Type B pancreatic cell (in vitro differentiated cells): ENCODE measurements at places on chromosomes 16 and 17.

- H3K27ac ChIP-seq, result peak overlapping the region; percentile 13
- peak overlapping the region; percentile 88 for H3K4me3 ChIP-seq
- no peak for DNase-seq
- H3K27me3 ChIP-seq, result peaks cover 5% of the 10 kb centered on the region
Observed at GRCh38 chr17:47942096-47942510, 732 bp downstream of the PNPO start.

DNA sequence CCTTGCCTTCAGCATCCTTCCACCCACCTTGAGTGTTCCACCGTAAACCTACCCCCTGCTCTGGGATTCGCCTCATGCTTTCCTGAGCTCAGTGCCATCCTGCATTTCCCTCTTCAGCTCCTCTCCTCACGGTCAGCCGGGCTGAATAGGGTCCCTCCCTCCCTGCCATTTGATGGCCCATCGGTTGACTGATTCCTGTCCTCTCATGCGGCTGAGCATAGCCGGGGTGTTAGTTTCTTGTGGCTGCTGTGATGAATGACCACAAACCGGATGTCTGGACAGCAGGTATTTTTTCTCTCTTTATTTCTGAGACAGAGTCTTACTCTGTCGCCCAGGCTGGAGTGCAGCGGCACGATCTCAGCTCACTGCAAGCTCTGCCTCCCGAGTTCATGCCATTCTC is 44.1 kb upstream of the MGAT5B start:
- no peak overlapping the region for H3K27ac ChIP-seq
- H3K4me3 ChIP-seq, result no peak overlapping the region
- no peak for DNase-seq
- peaks cover 15% of the 10 kb centered on the region for H3K27me3 ChIP-seq

DNA sequence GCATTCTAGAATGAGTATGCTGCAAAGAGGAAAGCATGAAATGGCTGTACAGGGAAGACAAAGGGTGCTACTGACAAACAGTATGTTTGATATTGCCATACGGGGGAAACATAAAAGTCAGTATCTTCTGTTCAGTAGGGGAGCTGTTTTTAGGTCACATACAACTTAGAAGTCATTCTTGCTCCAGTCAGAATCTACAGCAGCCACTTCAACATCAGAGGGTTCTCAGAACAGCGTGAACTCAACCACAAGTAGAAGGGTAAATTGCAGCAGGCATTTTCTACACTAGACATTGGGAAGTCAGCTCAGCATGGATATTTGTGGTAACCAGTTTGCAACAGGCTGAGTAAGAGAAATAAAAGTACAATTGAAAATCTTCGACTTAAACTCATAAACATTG is 1241.8 kb upstream of the GOT2 start:
- DNase-seq, result no peak
- H3K27me3 ChIP-seq, result no peaks in the 10 kb centered on the region
- H3K4me3 ChIP-seq, result no peak overlapping the region
- H3K4me1 ChIP-seq, result no peaks in the 10 kb centered on the region
- H3K36me3 ChIP-seq, result no peaks in the 10 kb centered on the region

DNA sequence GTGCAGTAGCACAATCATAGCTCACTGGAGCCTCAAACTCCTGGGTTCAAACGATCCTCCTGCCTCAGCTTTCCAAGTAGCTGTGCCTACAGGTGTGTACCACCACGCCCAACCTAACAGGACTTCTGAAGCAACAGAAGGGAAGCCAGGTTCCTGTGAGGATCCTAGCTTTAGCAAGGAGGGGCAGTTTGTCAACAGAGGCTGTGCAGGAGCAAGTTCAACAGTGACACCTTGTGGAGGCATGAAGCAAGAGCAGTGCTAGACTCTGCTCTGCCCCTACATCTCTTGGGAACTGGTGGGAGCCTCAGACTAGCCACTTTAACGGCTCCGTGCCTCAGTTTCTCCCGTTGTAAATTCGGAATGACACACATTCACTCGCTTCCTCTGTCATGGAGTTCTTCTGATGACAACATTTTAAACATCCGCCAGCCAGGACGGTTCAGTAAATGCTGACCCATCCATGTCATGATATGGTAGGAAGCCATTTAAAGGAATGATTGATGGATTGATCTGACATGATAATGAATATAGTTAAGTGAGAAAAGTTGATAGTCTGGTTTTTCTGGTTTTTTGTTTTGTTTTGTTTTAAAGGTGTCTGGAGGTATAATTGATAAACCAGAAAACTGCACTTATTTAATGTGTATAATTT is 218.7 kb downstream of the MRTFB start:
- H3K27ac ChIP-seq, result peak overlapping the region; percentile 65
- no peaks in the 10 kb centered on the region for H3K4me1 ChIP-seq
- H3K27me3 ChIP-seq, result peaks cover 7% of the 10 kb centered on the region
- DNase-seq, result no peak
- H3K36me3 ChIP-seq, result peaks cover 5% of the 10 kb centered on the region

DNA sequence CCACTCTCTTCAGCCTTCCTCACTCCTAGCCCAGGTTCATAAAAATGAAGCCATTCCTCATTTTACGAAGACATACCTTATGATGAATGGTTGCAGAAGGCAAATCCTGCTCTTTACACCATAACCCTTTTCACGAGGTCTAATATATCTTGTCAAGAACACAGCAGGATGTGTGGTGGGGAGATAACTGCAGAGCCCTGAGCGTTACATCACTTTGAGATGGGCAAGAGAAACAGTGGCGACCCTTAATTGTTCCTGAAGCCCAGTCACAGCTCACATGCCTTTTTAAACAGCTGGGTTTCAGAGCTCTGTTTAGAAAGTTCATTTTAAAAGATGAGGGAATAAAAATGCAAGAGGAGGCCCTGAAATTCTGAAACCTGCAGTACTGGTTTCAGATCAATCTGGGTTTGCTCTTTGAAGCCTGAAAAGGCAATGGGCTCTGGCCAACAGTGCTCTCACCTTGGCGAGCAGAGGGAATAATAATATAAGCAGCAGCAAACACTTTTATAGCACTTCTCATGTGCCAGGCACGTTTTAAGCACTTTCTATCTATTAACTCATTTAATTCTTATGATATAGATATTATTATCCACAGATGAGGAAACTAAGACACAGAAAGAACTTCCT is 2.9 kb downstream of the FAM117A start:
- no peaks in the 10 kb centered on the region for H3K36me3 ChIP-seq
- H3K27me3 ChIP-seq, result peaks cover 13% of the 10 kb centered on the region
- H3K4me3 ChIP-seq, result peak overlapping the region; percentile 58
- H3K4me1 ChIP-seq, result peaks cover 9% of the 10 kb centered on the region
- DNase-seq, result no peak

DNA sequence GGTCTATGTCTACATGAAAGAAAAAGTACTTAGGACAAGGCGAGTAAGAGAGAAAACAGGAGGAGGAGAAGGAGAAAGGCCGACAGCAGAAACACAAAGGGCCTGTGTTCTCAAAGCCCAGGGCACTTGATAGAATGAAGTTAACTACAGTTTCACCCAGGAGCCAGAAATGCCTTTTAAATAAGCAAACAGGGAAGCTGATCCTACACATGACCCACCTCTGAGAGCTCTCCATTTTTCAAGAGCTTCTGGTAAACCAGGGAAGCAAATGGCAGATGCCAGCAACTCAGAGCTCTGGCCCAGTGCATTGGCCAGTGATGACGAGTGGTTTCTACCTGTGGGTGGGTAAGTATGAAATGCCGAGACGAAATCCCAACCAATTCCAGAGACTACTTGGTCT is 163.4 kb downstream of the ZFHX3 start:
- no peak for DNase-seq
- H3K27ac ChIP-seq, result no peak overlapping the region
- H3K4me3 ChIP-seq, result no peak overlapping the region

DNA sequence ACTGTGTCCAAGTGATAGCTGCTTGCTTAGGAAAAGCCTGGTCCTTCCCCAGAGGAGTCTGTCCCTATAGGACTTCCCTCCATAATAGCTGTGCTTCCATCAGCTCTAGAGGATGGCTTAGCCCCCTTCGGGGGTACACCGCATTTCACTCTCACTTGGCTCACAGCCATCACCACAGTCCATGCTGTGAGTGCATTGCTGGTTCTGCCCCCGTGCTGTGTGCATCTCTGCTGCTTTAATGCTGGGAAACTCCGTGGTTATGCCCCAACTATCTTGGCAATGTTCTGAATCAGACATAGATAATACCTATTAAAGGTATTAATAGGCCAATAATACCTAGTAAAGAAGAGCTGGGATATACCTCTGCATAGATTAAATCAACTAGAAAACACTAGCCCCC is 58.3 kb downstream of the SIAH1 start:
- no peaks in the 10 kb centered on the region for H3K27me3 ChIP-seq
- no peaks in the 10 kb centered on the region for H3K4me1 ChIP-seq
- H3K27ac ChIP-seq, result no peak overlapping the region
- no peak for DNase-seq
- H3K4me3 ChIP-seq, result no peak overlapping the region

- H3K36me3 ChIP-seq, result no peaks in the 10 kb centered on the region
- peaks cover 5% of the 10 kb centered on the region for H3K4me1 ChIP-seq
- peak overlapping the region; percentile 82 for H3K4me3 ChIP-seq
- DNase-seq, result no peak
- peaks cover 91% of the 10 kb centered on the region for H3K27me3 ChIP-seq
- no peak overlapping the region for H3K27ac ChIP-seq
Observed at GRCh38 chr17:52156576-52157570, 1.6 kb downstream of the CA10 start.

DNA sequence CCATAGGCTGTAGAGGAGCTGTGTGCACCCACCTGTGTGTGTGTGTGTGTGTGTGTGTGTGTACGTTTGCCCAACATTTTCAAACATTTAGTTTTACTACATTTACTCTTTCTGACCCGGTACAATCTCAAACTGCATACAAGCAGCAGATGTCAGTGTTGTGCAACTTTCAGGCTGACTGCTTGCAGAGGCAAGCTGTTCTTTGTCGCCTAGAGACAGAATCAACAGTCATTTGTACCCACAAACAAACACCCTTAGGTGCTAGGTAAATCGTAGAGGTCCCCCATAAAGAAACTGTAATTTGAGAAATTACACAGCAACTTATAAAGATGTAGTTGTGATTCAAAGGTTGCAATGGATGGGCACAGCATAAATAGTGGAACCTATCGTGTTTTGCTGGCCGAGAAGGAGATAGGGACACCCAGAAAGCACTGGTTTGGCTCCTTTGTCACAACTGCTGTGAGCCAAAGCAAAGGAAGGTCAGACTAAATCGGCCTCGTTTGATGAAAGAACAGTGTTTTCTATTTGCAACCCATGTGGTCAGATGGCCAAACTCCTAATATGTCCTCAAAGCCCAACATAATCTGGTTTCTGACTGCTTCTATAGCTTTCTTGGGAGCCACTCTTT is 478.4 kb downstream of the TOX3 start:
- peak overlapping the region; percentile 14 for H3K27ac ChIP-seq
- H3K36me3 ChIP-seq, result no peaks in the 10 kb centered on the region
- H3K27me3 ChIP-seq, result peaks cover 10% of the 10 kb centered on the region
- no peaks in the 10 kb centered on the region for H3K4me1 ChIP-seq

GRCh38 chr17:77027271-77027889 is 113.4 kb upstream of the SEC14L1 start:
- DNase-seq, result no peak
- H3K36me3 ChIP-seq, result no peaks in the 10 kb centered on the region
- H3K27me3 ChIP-seq, result no peaks in the 10 kb centered on the region
- H3K27ac ChIP-seq, result no peak overlapping the region

DNA sequence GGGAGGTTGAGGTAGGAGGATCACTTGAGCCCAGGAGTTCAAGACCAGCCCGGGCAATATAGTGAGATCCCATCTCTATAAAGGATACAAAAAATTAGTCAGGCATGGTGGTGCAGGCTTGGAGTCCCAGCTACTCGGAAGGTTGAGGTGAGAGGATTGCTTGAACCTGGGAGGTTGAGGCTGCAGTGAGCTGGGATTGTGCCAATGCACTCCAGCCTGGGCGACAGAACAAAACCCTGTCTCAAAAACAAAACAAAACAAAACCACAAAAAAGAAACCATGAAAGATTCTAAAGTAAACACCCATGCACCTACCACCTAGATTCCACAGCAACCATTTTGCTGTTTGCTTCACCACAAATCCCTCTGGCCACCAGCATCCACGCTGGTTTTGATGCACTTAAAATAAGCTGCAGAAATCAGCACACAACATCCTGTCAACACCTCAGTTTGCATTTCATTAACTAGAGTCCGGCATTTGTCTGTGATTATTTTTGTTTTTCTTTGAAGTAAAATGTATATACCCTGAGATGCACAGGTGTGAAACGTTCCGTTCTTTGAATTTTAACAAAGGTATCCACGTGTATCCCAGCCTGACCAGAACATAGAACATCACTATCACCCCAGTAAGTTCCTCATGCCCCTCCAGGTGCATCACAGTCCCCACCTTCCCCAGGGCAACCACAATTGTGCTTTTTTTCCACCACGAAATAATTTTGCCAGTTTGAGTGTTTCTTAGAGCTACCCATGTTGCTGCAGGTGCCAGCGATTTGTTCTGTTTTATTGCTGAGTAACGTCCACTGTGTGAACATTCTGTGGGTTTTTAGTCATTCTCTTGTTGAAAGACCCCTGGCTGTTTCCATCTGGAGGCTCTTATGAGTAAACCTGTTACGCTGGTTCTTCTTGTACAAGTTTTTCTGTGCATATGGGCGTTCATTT is 191.5 kb downstream of the SEC14L1 start:
- H3K27ac ChIP-seq, result peak overlapping the region; percentile 78
- DNase-seq, result peak; percentile 25
- H3K4me3 ChIP-seq, result peak overlapping the region; percentile 58
- H3K4me1 ChIP-seq, result peaks cover 27% of the 10 kb centered on the region
- no peaks in the 10 kb centered on the region for H3K36me3 ChIP-seq

DNA sequence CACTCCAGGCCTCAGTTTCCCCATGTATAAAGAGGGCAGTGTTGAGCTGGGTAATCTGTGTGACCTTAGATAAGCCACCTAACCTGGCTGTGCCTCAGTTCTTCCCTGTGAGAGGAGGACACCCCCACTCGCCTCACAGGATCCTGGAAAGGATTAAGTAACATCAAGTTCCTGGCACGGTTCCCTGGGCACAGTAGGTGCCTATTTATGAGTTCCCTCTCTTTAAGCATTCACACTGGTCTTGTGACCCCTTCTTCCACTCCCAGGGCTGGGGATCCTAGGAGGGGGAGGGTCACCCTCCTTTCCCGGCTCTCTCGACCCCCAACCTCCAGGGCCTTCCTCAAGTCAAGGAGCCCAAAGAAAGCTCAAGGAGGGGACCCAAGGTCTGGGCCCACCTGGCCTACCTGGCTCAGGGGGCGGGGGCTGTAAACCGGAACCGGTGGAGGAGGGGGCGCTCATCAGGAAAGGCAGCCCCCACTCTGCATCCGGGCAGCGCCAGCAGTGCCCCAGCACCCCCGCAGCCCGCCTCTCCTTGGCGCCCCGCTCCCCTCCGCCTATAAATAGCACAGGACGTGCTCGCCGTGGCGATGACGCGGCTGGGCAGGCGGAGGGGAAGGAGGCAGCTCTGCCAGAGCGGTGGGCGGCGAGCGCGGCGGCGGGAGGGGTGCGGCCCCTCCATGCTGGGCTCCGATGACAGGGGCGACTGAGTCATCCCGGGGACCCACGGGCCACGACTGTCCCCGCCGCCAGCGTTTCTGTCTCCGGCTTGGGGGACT is 9.4 kb downstream of the RPL19 start:
- peaks cover 54% of the 10 kb centered on the region for H3K27me3 ChIP-seq
- H3K36me3 ChIP-seq, result no peaks in the 10 kb centered on the region
- H3K4me1 ChIP-seq, result peaks cover 5% of the 10 kb centered on the region
- no peak for DNase-seq
- H3K27ac ChIP-seq, result no peak overlapping the region
